ENCODE measurements at places on chromosomes 5 and 9. TPM values are rescaled to one million over a fixed set of nuclear protein-coding genes. Genes with fewer than 3 reads are reported as not detected.

GRCh38 chr5:55370291-55370925 is 62.6 kb downstream of the MTREX start:
- H3K4me1 ChIP-seq = no peaks in the 10 kb centered on the region
- no peaks in the 10 kb centered on the region for H3K27me3 ChIP-seq
- DNase-seq = no peak
- H3K27ac ChIP-seq = no peak overlapping the region

DNA sequence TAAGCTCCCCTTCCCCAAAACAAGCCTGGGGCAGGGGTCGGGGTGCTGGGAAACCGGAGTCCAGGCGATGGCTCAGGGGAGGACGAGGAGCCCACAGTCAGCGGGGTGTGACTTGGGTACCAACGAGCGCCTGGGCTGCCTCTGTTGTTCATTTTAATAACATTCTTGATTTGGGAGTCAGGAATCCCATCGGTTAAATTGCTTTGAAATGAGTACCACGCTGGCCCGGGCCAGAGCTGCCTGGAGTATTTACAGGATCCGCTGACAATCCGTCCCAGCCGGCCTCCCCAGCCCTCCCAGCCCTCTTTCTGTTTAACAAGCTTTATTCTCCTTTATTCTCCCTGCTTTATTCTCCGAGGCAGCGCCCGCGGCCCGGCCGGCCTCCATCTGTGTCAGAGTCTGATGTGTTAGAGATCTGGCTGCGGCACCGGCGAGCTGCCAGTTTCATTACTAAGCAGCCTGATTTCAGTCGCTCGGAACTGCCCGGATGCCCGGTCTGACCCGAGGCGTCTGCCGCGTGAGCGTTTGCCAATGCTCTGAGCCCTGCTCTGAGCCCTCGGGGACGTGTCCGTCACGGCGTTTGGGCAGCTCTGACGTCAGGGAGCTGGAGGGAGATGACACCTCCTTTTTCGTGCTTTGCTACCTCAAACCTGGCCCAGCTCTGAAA is 16.5 kb upstream of the QRFP start:
- no peak overlapping the region for H3K27ac ChIP-seq
- DNase-seq = no peak
- H3K4me3 ChIP-seq = no peak overlapping the region
- no peaks in the 10 kb centered on the region for H3K4me1 ChIP-seq
- no peaks in the 10 kb centered on the region for H3K27me3 ChIP-seq

RGS7BP gene
- polyA plus RNA-seq = not detected

GRCh38 chr5:61670941-61671340 is 338.9 kb downstream of the ZSWIM6 start:
- no peak for DNase-seq
- no peak overlapping the region for H3K4me3 ChIP-seq
- no peak overlapping the region for H3K27ac ChIP-seq
- H3K27me3 ChIP-seq = no peaks in the 10 kb centered on the region
- no peaks in the 10 kb centered on the region for H3K36me3 ChIP-seq
- H3K4me1 ChIP-seq = no peaks in the 10 kb centered on the region

GRCh38 chr5:113090336-113091106 is 113.9 kb downstream of the DCP2 start:
- H3K4me1 ChIP-seq = peaks cover 19% of the 10 kb centered on the region
- no peaks in the 10 kb centered on the region for H3K27me3 ChIP-seq
- no peaks in the 10 kb centered on the region for H3K36me3 ChIP-seq
- peak; percentile 33 for DNase-seq

GRCh38 chr5:65307088-65307487 is 174.6 kb downstream of the ADAMTS6 start:
- H3K4me3 ChIP-seq = no peak overlapping the region
- no peak for DNase-seq
- H3K27me3 ChIP-seq = no peaks in the 10 kb centered on the region
- no peaks in the 10 kb centered on the region for H3K36me3 ChIP-seq

DNA sequence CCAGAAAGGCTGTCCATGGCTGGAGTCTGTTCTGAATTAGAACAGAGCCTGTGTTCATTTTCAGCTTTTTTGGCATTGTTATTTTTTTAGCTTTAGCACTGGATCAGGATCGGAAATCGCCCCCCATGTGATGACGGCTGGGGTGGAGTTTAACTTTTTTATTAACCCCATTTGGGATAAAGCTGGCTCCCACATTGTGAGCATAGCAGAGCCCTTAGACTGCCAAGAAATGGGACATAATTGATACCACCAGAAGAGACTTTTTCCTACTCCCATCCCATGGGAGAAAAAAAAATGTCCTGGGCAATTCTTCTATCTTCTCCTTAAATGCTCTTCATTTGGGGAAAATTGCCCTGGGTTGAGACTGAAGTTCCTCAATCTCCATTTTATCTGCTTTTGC is 52.4 kb downstream of the SLIT3 start:
- peaks cover 5% of the 10 kb centered on the region for H3K4me1 ChIP-seq
- no peak overlapping the region for H3K4me3 ChIP-seq
- peaks cover 58% of the 10 kb centered on the region for H3K36me3 ChIP-seq
- DNase-seq = no peak
- peak overlapping the region; percentile 67 for H3K27ac ChIP-seq

- H3K4me3 ChIP-seq = no peak overlapping the region
- peak; percentile 89 for DNase-seq
- H3K27ac ChIP-seq = no peak overlapping the region
- no peaks in the 10 kb centered on the region for H3K36me3 ChIP-seq
Observed at GRCh38 chr5:138275379-138275782, 960 bp upstream of the GFRA3 start.

RLN2 gene
- 0.50 TPM for polyA plus RNA-seq

GARNL3 gene
- 9.1 TPM for polyA plus RNA-seq

DNA sequence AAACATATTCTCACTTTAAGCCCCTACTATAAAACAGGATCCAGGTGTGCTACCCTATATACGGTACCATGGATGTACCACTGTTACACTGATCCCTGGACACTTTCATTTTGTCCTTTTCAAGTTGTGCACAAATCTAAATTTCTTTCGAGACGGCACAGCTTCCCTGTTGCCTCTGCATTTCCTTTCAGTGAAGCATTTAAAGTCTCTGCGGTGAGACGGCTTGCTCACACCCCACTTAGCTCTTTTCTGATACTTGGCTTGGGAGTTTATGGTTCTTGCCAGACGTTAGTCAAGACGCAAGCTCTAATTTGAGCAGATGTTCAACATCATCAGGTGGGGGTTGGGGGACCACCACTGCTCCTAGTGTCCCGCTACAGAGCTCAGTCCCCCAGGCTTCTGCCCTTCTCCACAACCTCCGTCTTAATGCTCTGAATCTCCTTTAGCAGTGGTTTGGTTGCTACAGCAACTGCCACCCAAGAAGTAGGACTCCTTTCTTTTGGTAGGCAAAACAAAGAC is 15.8 kb downstream of the F2RL2 start:
- no peak overlapping the region for H3K4me3 ChIP-seq
- no peaks in the 10 kb centered on the region for H3K36me3 ChIP-seq
- no peak overlapping the region for H3K27ac ChIP-seq

DNA sequence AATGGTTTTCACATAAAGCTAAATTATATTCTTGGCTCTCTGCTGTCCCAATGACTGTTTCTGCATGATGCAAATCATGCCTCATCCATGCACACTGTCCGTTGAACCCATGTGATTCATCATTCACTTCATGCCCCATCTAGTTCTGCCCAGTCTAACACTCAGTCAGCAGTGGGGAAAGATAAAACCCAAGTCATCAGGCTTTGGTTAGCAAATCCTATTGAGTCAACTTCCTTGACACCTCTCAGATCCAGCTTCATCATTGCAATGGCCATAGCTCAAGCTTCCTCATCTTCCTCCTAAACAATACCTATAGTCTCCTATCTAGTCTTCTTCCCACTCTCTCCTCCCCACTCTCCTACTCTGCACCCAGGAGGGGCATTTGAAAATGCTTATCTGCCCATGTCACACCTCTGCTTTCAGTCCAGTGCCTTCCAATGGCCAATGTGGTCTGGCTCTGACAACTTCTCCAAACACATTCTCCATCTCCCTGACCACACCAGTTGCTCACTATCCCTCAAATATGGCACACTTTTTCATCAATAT is 266.0 kb upstream of the TRIM32 start:
- H3K36me3 ChIP-seq = no peaks in the 10 kb centered on the region
- no peak for DNase-seq
- no peaks in the 10 kb centered on the region for H3K27me3 ChIP-seq
- no peaks in the 10 kb centered on the region for H3K4me1 ChIP-seq
- no peak overlapping the region for H3K4me3 ChIP-seq

SPATA31C1 gene
- polyA plus RNA-seq = not detected

GABRA6 gene
- 0.10 TPM for polyA plus RNA-seq

GRCh38 chr9:108363311-108363710 is 492.5 kb downstream of the ACTL7B start:
- H3K36me3 ChIP-seq = no peaks in the 10 kb centered on the region
- no peak overlapping the region for H3K4me3 ChIP-seq
- H3K27ac ChIP-seq = no peak overlapping the region
- no peaks in the 10 kb centered on the region for H3K4me1 ChIP-seq

DNA sequence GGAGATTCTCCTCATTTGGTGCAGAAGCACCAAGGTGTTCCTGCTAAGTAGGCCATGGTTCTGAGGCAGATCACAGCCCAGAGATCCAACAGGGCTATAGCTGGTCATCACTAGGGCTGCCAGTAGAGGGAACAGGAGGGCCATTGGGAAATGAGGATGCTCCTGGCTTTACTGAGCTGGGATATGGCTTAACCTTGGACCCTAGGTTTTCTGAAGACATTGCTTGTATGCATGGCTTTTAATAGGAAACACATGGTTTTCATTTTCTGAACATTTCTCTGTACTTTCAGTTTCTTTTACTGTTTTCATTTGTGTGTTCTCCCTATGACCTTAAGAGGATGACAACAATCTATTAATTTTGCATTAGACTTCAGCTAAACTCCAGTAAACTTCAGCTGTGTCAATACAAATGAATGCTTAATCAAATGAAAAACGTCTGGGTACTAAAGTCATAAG is at the start of gene IFNW1:
IFNW1 (minus strand) TSS at position 406 of the 456 bp plus-strand sequence; CDS start at position 144, 262 bp downstream.
- no peaks in the 10 kb centered on the region for H3K27me3 ChIP-seq
- H3K4me3 ChIP-seq = no peak within 1 kb of the TSS
- H3K36me3 ChIP-seq = no peaks in the 10 kb centered on the region
- H3K27ac ChIP-seq = no peak within 1 kb of the TSS

DNA sequence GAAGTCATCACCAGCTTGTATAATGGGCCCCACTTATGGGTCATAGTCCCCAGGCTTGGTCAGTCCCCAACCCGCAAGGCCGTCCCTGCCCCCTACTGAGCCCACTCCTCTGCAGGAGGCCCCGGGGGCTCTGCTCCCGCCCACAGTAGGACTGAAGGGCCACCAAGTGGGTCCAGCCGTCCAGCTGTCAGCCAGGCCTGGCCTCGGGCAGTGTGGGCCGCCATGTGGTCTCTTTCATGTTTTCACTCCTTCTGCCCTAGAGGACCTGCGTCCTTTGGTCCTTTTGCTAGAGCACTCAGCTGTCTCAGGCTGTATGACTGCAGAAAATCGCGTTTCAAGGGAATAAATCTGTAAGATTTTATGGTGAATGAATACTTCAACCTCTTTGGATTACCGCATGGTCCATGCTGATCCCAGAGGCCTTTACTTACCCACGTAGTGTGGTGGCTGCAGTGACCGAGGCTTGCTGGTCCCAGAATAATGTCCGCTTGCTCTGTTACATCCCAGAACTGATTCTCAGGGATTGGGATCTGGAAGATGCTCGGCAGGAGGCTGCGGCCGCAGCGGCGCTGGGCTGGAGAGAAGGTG is 105.7 kb upstream of the FAM120A start:
- H3K36me3 ChIP-seq = no peaks in the 10 kb centered on the region
- no peak overlapping the region for H3K27ac ChIP-seq
- no peaks in the 10 kb centered on the region for H3K4me1 ChIP-seq
- peak; percentile 54 for DNase-seq
- peak overlapping the region; percentile 3 for H3K4me3 ChIP-seq
- H3K27me3 ChIP-seq = no peaks in the 10 kb centered on the region

DNA sequence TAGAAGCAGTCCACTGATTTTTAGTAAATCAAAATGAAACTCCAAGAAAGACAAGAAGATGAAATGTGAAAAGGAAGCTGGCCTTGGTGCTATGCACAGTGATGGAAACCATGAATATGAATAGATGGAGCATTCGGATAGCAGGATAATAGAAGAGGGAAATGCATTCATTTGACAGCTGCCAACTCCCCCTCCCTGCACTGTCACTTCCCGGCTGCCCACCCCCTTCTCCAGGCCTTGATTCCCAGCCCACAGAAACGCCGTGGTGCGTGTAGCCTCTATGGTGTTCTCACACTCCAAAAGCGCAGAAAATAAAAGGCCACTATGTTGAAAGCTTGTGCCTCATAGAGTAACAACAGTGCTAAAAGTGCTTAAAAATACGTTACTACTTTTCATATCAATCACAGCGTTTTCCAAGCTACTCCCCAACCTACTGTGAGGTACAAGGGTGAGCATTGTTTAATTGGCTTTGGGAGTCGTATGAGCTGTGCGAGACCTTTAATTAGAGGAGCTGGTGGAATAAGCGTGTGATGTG is 26.1 kb upstream of the IFNK start:
- DNase-seq = no peak
- H3K27ac ChIP-seq = no peak overlapping the region
- H3K4me3 ChIP-seq = no peak overlapping the region
- H3K4me1 ChIP-seq = no peaks in the 10 kb centered on the region
- H3K27me3 ChIP-seq = no peaks in the 10 kb centered on the region
- H3K36me3 ChIP-seq = no peaks in the 10 kb centered on the region

DNA sequence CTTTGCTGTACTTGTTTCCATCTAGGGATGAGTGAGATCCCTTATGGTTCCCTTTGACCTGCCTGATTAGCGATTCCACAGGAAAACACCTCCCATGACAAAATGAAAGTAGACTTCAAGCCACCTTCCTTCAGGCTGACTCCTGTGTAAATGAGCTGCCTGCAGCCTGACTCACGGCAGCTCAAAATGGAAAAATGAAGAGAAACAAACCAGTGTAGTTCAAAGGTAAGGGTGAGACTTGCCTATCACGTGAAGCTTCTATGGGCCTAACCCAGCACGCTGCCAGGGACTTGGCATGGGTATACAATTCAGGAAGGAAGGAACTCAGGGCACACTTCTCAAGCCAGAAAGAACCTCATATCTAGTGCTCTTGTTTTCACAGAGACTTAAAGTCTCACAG is 110.1 kb upstream of the LRRTM2 start:
- no peak overlapping the region for H3K4me3 ChIP-seq
- H3K27me3 ChIP-seq = no peaks in the 10 kb centered on the region
- no peaks in the 10 kb centered on the region for H3K36me3 ChIP-seq

ANXA1 gene
- polyA plus RNA-seq = 443 TPM

TXNDC8 gene
- not detected for polyA plus RNA-seq
